ENCODE measurements at places on chromosomes 3 and 15.
A peak's percentile ranks its signal among the peaks of the same experiment; 100 is the strongest.

DNA sequence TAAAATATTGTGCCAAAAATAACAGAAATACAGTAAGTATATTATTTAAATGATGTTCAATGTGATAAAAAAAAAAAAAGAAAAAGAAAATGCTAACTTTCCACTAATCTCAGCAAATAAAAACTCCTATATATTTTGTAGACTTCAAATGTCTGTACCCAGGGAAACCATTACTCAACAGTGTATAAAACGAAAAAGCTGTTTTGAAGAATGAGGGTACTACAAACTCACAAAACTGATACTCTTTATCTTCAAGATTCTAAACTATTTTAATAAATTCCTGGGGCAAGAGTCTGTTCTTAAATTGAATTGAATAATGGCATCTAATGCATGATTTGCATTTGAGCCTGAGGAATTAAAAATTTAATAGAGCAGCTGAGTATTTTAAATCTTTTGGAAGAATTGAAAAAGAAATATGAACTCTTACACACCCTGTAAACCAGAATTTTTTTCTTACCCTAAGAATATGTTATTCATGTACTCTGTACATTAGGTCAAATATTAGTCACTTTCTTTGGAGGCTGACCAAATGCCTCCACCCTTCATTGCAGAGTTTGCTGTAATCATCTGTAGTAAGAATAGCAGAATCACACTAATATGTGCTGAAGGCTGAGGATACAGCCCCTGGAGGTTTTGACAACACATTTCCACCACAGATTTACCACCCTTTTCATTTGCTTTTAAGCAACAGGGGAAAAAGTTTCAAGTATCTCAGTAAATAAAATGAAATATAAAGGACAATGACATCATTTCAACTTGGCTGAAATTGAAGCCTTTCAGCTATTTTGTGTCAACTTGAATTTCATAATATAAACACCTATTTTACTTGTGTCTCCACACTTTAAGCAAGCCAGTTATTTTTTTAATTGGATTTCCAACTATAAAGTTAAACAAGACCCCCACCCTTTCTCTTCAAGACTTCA is 79.7 kb downstream of the FBN1 start:
- DNase-seq, result peak; percentile 97

GRCh38 chr3:23574822-23575315 is 230.9 kb upstream of the UBE2E1 start:
- no peak for DNase-seq

DNA sequence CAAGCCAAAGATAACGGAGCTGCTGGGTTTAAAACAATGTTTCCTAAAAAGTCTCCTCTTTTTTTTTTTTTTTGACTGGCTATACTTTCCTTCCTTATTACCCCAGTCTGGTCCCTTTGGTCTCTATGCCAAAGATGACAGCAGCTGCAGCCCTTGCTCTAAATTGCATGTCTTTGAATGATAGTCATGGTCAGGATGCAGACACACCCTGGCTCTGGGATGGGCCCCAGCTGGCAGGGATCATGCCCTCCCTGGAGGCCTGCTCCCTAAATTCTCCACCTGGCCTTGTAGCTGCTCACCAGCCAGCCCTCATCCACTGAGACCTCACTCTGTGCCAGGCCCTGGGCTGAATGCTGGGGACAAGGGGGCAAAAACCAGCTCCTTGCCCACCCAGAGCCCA is 95.8 kb downstream of the MESD start:
- peak; percentile 59 for DNase-seq

DNA sequence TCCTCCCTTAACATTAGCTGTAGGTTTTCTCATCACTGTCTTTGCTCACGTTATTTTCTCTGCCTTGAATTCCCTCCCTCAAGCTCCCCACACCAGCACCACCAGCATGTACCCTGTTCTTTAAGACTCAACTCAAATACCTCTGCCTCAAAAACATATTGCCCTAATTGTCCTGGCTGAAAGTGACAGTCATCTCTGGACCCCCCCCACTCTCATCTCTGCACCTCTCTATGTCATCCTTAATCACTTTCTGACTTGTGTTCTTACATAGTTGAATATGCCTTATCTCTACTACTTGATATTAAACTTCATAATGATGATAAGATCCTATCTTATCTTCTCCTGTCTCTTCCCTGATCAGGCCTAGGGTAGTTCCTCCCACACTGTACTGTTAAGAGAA is 345.2 kb upstream of the TPRG1 start:
- no peak for DNase-seq

DNA sequence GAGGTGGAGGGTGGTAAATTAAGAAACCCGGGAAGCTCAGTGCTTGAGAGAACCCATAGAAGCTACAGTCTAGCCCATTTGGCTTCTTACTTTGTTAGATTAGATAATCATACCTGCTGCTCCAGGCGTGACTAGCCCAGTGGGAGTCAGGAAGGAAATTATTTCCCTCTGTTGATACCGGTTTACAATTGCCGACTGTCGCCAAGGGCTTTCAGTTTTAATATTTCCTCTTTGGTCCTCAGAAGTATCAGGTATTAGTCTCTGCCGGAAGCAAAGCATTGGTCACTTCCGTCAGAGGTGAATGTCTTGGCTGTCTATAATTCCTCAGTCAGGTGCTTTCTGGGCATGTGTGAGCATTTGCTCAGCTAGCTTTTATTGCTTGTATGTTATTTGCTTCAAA is 75.2 kb downstream of the LPP start:
- DNase-seq, result no peak

DNA sequence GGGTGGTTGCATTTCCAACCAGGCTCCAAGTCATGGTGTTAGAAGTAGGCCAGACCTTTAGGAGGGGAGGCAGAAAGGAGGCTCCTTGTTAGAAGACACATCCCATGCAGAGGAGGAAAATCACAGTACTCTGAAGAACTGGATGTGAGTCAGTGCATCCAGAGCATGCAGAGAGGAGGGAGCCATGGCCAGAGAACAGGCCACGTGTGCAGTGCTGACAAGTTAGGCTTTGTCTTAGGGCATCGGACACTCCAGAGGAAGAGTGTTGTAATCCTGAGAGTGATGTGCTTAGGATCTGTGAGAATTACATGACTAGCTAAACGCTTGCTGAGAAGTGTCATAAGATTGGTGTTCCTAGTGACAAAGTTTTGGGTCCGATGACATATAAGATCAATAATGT is 456.5 kb upstream of the THRB start:
- no peak for DNase-seq

DNA sequence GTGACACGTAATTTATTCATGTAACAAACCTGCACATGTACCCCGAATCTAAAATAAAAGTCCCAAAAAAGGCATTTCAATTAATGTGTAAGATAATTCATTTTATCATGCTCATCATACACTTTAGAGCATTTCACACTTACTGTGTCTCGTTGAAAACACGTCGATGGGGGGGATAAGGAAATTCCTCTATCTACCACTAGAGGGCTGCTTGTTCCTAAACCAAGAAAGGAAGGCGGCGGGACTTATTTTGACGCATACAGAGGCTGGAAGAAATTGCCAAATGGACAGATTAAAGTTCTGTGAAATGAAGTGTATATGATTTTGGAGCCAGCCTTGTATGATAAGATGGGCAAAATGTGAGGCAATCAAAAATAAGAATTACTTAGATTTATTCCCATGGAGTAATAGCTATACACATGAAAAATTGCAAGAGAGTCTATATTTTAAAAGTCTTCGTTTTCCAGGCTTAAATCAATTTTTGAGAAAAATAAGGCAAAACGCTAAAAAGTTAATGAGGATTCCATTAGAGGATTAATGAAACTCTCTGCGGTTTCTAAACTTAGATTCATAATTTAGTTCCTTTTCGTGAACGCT is 346.8 kb downstream of the CNTN3 start:
- peak; percentile 57 for DNase-seq

GRCh38 chr3:122690096-122690495 is 9.5 kb downstream of the PARP14 start:
- no peak for DNase-seq

GRCh38 chr3:138383715-138384465 is 35.5 kb downstream of the MRAS start:
- DNase-seq, result no peak

DNA sequence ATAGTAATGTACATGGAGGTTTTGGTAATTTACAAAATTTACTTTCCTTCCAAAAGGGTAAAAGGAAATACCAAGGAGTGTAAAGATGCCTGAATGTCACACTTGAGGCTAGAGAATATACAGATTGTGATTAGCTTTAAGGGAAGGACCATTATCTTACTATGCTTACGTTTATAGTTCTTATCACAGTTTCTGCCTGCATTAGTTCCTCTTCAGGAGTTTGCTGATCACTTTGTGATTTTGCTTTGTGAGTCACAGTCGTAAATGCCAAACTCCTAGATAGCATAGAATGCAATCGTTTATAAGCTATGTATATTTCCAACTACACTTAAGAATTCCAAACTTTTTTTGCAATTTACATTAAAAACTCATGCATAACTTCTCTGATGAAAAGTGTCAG is 1034.6 kb downstream of the DIPK2A start:
- DNase-seq, result no peak

DNA sequence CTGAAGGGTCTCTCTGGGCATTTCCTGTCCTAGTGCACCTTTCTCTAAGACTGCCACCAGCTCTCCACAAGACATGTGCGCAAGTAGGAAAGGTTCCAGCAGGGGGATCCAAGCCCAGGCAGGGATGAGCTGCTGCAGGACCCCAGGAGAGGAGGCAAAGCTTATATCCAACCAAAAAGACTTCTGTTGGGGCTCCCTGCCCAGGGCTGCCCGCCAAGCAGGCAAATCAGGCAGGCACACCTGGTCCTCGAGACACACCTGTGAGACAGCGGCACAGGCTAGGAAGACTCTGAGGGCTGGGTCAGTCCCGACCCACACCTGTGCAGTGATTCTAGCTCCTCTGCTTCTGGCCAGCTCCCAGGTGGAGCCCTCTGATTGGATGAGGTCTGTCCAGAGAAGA is 80.6 kb downstream of the MYLK start:
- no peak for DNase-seq

DNA sequence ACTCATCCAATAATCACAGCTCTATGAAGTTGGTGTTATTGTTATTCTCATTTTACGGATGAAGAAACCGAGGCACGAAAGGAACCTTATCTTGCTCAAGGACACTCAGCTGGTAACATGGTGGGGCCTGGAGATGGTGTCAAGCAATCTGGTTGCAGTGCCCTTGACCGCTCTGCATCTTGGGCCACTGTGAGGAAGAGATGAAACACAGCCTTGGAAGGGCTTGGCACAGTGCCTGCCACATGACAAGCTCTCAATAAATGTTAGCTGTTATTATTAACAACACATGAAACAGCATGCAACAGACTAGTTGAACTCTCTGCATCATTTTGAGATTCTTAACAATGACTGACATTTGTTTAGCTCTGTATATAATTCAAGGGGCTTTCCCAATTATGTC is 10.1 kb upstream of the ITGA11 start:
- DNase-seq, result peak; percentile 63

- DNase-seq, result peak; percentile 91
Measured at GRCh38 chr15:75149867-75150709, 51.6 kb upstream of the C15orf39 start.

DNA sequence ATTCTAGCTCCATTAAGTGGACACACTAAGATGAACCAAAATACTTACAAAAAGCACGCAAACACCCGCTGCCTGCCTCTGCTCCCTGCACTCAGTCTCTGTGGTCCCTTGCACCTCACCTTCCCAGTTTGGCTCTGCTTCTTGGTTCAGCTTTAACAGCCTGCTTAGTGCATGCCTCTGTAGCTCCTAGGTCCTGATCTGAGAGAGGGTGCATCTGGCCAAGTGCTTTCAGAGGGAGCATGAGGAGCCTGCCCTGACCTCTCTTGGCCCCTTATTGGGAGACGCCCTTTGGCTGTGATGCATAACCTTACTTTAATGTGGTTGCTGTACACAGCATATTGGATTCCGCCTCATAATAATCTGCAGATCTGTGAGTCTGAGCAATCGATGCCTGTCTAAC is 21.2 kb upstream of the ATP10A start:
- DNase-seq, result no peak

DNA sequence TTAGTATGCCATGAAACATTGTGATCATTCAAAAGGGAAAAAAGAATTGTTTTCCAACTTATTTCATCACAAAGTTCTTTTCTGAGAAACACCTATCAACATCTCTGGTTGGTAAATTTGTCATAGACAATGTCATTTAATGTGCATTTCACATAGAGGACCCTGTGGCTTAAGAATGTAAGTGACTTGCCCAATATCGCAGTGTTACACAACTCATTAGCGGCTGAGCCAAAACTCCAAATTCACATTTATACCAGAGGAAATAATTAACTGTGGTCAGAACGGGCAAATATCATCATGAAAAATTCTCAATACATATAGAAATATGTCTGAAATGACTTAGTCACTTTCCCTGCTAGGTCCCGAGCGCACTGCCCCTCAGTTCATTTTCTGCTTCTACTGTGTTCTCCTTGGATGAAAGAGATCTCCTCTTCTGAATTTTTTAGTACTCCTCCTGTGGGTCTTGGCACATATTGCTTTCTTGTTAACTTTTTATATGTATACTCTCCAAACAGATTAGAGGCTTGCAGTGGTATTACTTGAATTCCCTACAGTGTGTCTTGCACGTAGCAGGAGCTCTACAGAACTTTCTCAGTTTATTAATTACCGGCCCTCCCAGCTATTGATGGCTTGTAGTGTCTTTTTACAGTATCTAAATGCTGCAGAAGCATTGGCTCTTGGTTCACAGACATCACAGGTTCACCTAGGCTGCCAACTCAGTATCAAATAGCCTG is 33.1 kb downstream of the PTX3 start:
- DNase-seq, result no peak

GRCh38 chr15:90471769-90472168 is 58.0 kb upstream of the CRTC3 start:
- DNase-seq, result no peak

GRCh38 chr15:96538491-96538890 is 208.0 kb downstream of the NR2F2 start:
- no peak for DNase-seq

DNA sequence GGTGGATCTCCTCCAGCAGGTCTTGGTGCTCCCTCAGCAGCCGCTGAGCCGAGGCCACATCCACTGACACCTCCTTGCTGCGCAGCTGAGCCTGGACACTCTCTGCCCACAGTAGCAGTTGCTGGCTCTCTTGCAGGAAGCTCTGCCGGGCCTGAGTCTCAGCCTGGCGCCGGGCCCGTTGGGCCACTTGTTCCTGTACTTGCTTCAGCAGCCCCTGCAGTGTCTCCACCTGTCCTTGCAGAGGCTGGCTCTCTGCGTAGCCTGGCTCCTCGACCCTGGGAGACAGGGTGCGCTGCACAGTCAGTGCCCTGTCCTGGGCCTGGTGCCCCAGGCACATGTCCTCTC is 15.5 kb downstream of the SPTBN5 start:
- DNase-seq, result no peak

GRCh38 chr15:33226559-33227181 is 32.2 kb upstream of the FMN1 start:
- DNase-seq, result peak; percentile 39

GRCh38 chr3:107524841-107525643 is 2.3 kb downstream of the BBX start:
- peak; percentile 55 for DNase-seq

- no peak for DNase-seq
Measured at GRCh38 chr15:32918547-32918946, 200.7 kb downstream of the GREM1 start.

Measured in fibroblast of skin of back (primary cell).